ENCODE measurements at places on chromosomes 3 and 15. TPM values are rescaled to one million over a fixed set of nuclear protein-coding genes. Genes with fewer than 3 reads are reported as not detected.

DNA sequence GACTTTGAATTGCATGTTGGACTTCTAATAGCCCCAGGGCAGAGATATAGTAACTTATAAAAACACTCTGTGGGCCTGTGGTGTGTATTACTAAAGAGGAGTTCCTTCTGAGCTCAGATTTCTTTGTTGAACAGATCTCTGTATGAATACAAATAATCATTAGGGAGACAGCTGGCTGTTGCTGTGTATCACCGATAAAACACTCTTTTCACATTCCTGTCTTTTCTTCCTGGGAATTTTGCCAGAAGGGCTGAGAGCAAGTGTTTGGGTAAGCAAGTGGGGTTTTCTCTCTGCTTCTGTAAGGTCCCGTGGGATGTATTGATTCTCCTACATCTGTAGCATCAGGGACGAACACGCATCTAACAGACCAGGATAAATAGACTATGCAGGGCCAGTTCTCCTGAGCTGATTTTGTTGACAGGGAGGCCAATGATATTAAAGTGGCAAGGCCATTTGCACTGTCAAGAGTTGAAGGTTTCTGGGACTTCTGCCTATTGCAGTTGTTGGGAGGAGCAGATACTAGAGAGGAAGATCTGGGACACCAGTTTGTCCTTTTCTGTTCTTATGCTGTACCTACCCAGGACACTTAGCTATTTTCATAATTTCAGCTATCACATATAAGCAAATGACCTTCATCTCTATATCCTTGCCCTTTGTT, 225.9 kb upstream of the CD96 start:
- no peak for DNase-seq

- no peak for DNase-seq
Measured at GRCh38 chr3:52013802-52014598, 18.3 kb upstream of the RPL29 start.

- no peak for DNase-seq
Measured at GRCh38 chr3:193868590-193868989, 267.4 kb upstream of the HES1 start.

CSPG4 gene
- 32.6 TPM for total RNA-seq

DNA sequence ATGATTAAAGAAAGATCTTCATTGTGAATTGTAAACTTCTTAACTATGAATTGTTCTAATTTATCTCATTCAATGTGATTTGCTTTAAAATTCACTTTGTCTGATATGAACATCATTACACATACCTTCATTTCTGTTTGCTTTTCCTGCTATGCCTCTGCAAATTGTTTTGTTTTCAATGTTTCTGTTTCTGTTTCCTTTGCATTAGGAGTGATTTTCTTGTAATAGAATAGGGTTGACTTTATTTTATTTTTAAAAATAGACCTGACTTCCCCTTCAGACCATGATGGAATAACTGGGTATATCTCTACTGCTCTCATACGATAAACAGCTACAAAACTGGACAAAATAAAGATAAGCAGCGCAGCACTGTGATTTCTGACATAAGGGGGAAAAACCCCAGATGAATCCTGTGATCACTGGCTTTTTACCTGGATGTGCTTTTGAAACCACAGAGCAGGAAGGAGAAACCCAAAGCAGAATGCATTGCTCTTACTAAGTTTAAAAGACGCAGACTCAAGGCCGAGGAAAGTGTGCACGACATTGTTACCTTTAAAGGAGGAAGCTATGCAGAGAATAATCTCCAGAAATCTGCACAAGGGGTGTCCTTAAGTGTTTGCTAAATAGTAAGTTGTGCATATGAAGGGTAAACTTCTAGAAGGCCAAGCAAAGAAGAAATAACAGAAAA, 420.2 kb downstream of the TBC1D5 start:
- no peak for DNase-seq

OCA2 gene
- 0.31 TPM for total RNA-seq

BFSP2 gene
- total RNA-seq, result not detected

Measured in right atrium auricular region (tissue), 2 donors.